HCT116 (cell line): ENCODE measurements at places on chromosomes 3 and 15.
A peak's percentile ranks its signal among the peaks of the same experiment; 100 is the strongest.

- no peak for DNase-seq
Measured at GRCh38 chr15:71288348-71288955, 173.2 kb downstream of the THSD4 start.

- DNase-seq = no peak
Measured at GRCh38 chr3:117788061-117788460, 1078.5 kb downstream of the TUSC7 start.

DNA sequence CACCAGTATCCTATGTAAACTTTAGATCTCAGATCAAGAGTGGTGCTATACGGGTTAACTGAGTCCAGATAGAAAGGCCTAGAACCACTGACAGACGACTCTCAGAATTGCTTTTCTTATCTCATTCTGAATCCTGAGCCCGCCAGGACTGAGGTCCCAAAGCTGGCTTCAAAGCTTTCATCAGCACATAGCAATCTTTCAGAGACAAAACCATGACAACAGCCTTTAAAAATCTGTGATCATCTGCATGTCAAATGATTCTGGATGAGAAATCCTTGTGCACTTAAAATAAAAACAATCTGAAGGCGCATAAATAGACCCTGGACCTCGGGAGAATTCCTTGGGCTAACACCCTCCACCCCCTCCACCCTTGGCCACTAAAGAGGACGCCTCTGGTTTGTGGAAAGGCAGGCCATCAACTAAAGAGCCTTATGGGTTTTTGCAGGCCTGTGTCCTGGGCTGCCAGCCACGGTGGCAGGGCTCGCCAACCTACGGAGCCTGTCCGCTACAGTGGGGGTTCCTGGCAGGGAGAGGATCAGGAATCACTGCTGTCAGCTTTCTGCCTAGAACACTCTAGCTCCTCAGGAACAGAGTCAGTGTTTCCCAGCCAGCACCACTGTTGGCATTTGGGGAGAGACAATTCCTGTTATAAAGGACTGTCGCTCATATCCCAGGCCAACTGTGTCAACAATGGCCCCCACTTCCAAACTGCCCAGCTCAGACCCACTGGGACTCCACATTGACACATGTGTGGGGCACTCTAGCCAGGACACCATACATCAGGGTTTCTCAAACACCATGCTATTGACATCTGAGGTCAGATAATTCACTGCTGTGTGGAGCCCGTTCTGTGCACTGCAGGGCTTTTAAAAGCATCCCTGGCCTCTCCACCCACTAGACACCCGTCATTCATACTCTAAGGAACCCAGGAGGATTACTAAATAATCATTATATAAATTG lies 20.2 kb downstream of the TLE3 start:
- no peak for DNase-seq

DNA sequence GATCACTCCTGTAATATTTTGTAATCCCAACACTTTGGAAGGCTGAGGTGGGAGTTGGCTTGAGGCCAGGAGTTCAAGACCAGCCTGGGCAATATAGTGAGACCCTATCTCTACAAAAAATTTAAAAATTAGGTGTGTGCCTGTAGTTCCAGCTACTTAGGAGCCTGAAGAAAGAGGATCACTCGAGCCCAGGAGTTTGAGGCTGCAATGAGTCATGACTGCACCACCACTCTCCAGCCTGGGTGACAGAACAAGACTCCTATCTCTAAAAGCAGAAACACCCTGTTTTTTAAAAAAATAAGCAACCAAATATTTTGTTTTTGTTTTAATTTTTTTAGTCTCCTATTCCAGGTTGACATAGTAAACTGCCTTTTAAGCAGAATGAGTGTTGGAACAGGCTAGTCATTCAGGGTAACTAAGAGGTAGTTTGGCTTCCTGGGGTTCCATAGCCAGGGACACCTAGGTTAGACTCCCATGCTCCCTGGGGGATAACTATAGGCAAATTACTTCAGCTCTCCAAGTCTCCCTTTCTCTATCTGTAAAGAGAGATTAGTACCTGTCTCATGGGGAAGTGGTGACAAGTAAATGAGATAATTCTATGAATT lies 114.6 kb upstream of the C15orf61 start:
- DNase-seq = no peak

DNA sequence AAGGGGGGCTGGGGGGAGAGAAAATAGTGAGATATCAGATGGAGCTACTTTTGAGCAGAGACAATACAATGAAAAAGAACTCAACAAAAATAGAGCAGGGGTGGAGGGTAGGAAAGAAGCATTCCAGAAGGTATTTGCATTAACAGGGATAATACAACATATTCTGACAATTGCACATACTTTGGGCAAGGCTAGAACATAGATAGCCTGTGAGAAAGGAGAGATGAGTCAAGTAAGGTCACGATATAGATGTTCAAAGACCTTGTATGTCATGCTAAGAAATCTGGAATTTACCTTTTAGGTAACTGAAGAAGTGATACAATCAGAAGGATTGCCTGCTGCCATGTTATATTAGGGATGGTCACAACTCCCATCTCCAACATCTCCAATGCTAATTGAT lies 155.2 kb downstream of the GSK3B start:
- DNase-seq = no peak

- DNase-seq = peak; percentile 51
Measured at GRCh38 chr3:57158813-57159738, 6.1 kb downstream of the IL17RD start.

GRCh38 chr3:127698286-127698685 lies 25.5 kb downstream of the ABTB1 start:
- DNase-seq = no peak

GRCh38 chr3:15171096-15171495 lies 35.0 kb upstream of the CAPN7 start:
- DNase-seq = no peak

DNA sequence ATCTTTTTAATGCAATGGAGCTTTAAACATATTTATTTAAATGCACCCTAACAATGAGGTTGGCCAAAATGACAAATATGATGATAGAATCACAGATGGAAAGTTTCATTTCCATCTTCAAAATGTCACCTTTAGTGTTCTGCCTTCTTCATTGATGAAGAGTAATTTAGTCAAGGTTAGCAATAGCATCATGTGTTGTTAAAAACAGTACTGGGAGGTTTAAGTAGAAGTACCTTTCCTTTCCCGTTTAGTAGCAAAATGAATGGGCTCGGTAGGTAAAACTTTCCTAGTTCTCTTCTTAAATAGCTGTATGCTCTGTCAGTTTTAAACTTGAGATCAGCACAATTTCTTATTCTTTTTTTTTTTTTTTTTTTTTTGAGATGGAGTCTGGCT lies 35.1 kb downstream of the EIF2AK4 start:
- DNase-seq = no peak

- DNase-seq = no peak
Measured at GRCh38 chr3:127777921-127778656, 44.2 kb downstream of the MGLL start.
